ENCODE measurements at places on chromosomes 2 and 18.

DNA sequence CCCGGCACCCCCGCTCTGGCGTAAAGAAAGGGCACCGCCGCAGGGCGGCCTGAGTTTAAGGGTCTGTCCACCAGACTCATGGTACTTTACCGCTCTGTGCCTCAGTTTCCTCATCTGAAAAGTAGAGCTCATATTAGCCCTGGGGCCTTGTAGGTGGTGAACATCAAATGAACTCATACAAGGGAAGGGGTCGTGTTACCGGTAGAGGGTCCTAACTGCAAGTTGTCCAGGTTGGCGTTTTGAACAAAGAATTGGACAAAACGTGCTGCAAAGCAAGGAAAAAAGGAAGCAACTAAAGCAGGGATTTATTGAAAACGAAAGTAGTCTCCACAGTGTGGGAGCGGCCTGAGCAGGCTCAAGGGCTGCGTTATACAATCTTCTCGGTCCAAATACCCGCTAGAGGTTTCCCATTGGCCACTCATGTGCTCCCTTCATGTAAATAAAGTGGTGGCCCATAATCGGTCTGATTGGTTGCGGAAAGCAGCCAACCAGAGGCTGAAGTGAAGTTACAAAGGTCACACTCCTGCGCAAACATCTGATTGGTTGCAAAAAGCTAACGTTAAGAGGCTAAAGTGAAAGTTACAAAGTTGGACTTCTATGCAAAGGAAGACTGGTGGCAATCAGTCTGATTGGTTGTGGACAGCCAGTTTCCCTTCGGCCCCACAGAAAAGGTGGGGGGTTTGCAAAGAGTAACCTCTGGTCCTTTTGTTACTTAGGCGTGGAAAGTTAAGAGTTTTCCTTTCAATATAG is 80.7 kb upstream of the LDLRAD4 start:
- DNase-seq: peak; percentile 97

DNA sequence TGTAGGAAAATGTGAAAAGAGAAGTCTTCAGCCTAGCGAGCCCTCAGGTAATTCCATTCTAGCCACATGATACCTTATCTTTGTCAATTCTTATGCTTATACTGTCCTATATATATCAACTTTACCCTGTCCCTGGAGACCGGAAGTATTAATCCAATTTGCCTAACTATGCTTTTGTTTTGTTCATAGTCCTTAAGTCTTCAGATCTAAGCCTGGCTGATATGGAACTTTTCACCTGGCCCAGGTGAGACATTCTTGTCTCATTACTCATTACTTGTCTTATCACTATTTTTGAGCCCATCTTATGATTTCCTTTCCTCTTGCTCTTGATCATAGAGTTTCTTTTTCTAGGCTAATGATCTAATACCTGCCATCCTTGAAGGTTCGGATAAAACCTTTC is 194.1 kb upstream of the FANCL start:
- no peak for DNase-seq

DNA sequence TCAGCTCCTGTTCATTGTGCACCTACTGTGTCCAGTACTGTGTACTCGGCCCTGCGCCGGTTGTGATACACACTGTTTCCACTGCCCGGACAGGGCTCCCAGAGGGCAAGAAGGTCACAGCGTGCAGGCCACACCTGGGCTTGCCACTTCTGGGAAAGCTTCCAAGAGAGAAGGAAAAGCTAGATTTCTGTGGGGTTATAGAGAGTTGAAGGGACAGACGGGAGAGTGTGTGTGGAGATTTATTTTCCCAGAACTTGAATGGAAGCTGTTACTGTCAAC is 3.8 kb upstream of the CNDP1 start:
- DNase-seq: no peak

DNA sequence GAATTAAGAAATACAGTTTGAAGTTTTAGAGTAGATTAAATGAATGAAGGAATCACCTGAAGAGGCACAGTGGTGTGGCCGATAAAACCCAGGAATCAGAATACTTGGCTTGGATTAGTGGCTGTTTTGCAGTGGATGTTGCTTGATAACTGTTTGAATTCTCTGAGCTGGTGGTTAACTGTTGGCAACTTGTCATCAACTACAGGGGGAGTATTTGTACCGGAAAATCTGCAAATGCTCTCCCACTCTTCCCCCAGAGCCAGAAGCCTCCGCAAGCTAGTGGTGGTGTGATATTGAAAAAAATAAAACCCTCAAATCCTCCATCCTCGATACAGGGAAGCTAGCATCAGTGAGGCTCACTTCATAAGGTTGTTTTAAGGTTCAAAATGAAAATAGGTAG is 326.7 kb downstream of the DPP10 start:
- no peak for DNase-seq

- no peak for DNase-seq
Measured at GRCh38 chr2:172097557-172098131, 5.1 kb downstream of the DLX2 start.

- peak; percentile 49 for DNase-seq
Measured at GRCh38 chr2:184611361-184612085, 13.2 kb downstream of the ZNF804A start.

DNA sequence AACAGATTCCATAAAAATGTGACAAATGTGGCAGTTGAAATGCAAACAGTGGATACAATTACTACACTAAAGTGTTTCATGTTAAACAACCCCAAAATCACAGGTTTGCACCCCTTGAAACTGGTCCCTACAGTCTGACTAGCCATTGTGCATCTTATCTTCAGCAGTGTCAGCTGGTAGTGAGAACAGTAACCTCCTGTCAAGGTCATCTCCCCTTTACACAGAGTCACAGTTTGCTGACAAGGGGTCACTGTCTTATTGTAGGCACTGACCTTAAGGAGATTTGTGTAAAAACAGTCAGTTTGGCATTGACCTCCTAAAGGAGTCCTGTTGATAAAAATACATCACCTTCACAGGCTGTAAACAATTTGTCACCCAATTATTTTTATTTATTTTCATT is 37.3 kb upstream of the TTC21B start:
- no peak for DNase-seq

- no peak for DNase-seq
Measured at GRCh38 chr2:150859162-150859561, 371.7 kb upstream of the RND3 start.

GRCh38 chr2:170207901-170208300 is 30.0 kb downstream of the MYO3B start:
- DNase-seq: no peak

DNA sequence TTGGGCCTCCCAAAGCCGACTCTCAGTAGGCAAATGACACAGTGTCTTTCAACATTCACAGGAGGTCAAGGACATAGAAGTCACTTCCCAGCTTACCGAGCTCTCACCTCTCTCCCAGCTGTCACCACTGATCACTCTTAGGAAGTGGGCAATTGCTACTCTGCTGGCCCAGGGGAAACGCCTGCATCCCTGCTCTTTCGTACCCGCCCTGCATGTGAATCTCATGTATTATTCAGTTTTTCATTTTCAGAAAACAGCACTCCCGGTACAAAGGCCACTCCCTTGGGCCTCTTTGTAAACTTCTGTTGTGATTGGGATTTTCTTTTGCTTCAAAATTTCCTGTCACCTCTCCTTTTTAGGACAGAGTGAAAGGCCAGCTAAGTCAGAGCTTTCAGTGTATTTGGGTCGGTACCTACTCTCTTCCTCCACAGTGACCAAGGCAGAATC is 15.4 kb downstream of the MRPL44 start:
- no peak for DNase-seq

DNA sequence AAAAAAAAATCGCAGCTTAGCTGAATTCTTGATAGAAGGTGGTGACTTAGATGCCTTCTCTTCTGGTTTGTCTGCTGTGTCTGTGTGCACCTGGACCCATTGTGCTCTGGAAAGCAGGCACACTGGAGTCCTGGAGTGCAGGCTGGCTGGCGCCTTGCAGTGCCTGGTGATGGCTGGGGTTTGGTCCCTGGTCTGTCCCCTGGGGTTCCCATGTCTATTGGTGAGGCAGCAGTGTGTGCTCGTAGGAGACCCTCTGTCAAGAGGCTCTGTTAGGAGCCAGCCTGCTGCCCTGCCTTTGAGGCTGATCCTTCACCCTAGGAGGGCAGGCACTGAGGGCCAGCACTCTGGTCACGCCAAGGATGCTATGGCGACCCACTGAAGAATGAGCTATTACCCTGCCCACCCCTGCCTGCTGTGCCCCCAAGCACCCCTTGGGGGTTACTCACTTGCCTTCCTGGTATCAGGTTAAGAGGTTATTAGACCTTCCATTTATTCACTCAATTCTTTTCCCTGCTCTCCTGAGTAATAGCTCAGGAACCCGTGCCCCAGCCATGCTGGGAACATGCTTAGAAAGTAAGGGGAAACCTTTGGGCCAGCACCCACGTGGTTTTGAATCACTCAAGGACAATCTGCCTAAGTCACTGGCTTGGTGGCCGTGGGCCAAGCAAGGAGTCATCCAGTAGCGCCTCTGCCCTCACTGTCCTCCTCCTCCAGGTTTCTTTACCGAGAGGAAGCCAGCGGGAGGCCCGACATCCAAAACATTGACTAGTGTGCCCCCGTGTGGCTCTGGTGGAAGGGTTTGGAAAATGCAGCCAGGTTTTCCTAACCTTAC is 284.5 kb downstream of the PRKCE start:
- DNase-seq: peak; percentile 98

DNA sequence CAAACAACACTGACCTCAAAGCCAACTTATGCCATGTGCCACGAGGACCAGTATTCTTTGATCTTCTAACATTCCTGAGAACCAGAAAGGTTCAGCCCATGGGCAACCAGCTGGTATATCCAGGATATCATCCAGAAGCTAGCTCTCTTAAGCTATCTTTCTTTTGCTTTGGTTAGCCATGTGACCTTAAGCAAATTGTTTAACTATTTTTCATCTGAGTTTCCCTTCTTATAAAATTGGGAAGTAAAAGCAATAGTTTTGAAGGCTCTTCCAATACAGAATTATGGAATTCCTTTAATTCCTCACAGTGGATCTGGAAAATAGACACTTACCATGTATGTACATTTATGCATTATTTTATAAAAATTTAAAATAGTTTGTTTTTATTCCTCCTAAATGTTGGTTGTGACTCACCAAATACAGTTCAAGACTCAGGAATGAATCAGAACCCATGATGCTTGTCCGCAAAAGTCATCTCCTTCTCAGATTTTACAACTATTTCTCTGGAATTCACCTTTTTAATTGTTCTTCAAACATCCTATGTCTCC is 435.7 kb downstream of the ZEB2 start:
- DNase-seq: no peak

DNA sequence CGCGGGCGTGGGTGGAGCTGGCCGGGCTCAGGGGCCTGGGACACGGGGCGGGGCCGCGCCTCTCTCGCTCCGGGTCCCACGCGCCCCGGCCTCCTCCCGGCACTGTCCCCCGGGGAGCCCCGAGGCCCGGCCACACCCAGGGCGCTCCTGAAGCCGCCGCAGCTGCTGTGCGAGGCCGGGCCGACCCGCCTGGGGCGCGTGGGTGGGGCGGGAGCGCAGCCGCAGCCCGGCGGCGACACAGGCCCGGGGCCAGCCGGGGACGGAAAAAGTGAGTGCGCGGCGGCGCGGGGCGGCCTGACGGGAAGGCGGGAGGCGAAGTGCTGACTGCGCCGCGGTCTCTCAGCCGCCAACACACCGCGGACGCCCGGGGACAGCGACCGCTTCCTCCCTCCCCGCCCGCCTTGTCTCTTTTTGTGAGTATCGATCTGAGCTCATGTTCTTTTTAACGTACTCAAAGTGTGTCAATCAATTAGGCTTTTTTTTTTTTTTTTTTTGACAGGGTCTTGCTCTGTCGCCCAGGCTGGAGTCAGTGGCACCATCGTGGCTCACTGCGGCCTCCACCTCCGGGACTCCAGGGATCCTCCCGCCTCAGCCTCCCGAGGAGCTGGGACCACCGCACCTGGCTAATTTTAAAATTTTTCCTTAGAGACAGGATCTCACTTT is 14.5 kb downstream of the PDCD1 start:
- DNase-seq: peak; percentile 89

DNA sequence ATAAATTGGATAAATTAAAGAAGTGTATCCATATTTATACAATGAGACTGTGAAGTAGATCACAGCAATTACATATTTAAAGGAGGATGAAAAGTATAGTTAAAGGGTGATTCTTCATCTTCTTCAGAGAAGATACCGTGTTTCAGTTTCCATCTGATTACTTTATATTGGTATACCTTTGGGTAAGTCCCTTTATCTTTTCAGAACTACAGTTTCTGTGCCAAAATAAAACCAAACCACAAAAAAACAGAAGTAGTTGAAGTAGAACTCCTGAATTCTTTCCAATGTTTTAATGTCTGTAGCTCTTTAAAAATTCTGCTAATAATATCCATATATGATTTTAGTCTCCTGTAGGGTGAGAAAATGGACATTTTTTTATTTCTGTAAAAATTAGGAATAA is 231.2 kb upstream of the LINC00305 start:
- DNase-seq: no peak

DNA sequence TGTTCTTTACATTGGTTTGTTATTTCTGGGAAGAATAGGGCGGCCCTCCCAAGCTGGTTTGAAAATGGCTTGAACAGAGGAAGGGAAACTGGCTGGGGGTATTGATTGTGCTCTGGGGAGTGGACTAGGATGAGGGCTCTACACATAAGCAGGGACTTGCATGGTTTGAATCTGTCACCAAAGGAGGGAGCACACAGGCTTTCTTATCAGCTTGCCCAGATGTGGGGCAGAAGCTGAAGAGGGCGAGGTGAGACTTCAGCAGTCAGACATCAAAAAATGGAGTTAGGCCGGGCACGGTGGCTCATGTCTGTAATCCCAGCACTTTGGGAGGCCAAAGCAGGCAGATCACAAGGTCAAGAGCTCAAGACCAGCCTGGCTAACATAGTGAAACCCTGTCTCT is 7.2 kb upstream of the RAB12 start:
- no peak for DNase-seq

DNA sequence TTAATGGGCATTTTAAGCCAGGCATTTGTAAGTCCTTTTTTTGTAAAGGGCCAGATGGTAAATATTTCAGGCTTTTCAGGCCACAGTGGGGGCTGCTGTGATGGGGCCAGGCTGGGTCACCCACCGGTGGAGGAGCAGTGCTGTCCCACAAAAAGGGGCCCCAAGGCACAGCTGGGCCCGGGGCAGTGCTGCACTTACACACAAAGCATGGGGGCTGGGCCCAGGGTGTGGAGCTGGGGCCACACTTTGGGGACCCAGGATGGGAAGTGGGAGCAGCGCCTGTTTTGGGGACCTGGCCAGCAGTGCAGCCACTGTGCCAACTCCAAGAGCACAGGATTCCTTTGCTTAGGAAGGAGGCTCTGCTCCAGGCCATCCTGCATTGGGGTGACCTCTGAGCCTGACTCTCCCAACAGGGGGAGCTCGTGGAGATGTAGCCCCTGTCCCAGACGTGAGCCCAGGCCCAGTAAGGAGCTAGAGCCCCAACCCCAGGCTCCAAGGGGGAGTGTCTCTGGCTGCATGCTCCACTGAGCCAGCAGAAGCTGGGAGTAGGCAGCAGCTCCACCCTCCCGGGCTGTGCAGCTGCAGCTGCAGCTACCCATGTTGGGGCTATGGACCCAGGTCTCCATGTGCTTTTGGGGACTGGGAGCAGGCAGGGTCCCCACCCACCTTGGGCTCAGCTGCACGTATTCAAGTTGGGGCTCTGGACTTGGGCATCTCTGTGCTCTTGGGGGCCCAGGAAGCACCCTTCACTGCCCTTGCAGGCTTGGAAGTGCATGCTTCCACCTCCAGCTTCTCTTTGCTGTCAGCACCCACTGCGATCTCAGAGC is 1036.5 kb upstream of the CNTNAP5 start:
- no peak for DNase-seq
